ENCODE measurements at places on chromosomes 7 and 10.

DNA sequence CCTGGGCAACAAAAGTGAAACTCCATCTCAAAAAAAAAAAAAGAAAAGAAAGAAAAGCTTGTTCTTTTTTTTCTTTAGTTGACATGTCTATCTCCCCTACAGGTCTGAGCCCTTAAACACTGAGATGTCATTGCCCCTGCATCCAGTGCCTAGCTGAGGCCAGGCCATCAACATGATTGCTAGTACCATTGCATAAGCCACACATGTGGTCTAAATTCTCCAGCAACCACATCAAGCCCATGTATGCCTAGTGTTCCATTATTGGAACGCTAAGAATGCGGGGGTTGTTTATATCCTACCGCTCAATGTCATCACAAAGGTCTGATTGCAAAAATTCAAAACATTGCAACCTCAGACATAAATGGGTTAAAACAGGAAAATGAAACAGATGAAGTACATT lies 62.7 kb downstream of the NPTX2 start:
- DNase-seq, result no peak

DNA sequence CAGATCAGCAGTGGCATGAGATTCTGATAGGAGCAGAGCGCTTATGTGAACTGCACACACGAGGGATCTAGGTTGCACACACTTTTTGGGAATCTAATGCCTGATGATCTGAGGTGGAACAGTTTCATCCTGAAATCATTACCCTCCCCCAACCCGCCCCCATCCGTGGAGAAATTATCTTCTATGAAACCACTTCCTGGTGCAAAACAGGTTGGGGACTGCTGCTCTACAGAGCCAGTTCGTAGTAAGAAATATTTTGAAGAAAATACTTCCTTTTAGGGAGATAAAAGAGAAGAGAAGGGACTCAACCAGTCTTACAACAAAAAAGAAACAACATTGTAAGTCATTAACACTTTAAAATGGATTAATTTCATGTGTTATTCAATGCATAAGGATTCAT lies 1308.2 kb downstream of the GATA3 start:
- no peak for DNase-seq

DNA sequence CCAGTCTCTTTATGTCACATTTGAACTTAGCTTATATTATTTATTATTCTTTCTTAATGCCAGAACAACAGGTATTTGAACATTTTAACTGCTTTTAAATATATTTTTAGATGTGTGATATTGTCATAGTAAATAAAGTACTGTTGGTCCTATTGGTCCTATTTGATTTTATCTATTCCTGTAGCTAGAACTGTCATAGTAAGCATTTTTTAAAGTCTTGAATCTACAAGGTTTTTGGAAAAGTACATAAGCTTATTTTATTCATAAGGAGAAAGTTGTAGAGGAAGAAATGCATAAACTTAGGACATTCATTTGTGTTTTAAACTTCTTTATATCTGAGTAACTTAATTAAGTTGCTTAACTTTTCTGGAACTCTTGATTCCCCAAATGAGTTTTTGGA lies 136.0 kb downstream of the PHF14 start:
- DNase-seq, result no peak

GRCh38 chr7:30285067-30285535 lies 704 bp downstream of the ZNRF2 start:
- DNase-seq, result no peak

DNA sequence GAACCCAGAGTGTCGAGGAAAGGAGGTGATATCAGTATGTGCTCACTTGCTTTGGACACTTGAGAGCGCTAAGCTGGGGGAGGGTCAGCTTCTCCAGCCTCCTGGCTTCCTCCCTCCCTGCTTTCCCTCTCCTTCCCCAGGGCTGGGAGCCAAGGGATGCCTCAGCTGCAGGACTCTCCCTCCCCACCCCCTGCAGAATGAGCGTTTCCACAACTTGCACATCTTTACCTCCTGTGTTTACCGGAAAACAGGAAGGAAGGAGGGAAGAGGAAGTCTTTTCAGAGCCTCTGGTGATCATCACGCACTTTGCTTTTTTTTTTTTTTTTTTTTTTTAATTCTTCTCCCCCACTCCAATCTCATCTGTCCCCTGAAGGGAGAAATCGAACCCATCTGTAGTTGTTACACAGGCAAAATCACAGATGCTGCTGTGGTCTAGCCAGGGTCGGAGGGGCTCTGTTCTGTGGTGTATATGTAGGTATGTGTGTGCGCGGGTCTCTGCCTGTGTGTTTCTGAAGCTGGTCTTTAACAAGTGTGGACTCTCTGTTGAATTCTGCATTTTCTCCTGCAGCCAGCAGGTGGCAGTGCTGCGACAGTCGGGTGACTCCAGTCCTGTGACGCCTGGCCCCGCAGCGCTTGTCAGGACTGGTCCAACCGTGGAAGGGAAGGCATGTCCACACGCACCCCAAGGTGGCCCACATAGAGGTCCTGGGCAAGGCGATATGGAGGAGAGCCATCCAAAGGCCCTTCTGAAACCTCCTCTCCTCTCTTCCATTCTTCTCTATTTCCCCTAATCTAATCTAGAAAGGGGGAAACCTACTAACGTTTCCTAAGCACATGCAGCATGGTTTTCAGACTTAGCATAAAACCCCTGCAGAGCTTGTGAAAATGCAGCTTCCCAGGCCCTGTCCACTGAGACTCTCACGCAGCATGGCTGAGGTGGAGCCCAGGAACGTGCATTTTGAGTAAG lies 257.6 kb downstream of the PLXNA4 start:
- peak; percentile 69 for DNase-seq

DNA sequence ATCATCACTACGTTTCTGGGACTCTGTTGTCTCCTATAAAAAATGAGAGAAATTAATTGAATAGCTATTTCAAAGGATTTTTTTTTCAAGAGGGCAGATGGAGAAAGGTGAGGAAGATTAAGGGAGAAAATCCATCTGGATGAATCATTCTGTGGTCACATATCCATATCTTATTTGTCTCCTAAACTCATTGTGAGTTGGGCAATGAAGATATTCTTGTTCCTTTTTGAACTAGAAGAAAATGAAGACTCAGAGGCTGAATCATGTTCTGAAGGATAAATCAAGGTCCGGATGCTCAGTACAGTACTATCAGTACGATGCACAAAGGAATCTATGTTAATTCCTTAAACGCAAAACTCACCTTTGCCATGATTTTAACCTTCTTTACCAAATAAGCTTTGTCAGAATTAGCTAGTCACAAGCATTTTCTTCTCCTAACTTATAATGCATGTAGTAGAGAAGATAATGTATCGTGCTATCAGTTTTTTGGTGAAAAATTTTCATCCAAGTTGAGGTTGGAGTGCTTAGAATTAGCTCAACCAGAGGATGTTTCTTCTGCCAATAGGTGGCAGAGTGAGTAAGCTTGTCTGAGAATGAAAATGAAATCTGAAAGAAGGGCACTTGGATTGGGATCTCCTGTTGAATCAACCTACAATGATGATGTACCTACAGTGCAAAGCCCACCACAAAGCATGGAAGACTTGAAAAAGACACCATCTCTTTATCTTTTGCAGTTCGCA lies 446.9 kb downstream of the KIF20B start:
- no peak for DNase-seq

DNA sequence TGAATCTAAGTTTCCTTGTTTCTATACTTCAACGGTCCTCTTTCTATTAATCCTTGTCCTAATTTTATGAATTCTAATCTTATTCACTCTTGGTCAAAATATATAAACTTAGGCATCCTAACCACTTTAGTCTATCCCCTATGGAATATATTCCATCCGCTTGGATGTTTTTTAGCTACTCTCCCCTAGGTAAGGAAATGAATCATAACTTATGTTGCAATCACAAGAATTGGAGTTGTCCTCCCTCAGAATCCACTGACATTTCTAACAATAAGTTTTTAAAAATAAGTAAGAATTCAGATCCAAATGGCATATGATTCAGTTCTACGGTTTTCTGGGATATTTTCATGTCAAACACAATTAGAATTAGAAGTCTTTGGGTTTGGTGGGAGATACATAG lies 1081.6 kb downstream of the SORCS1 start:
- DNase-seq, result no peak

GRCh38 chr7:98281757-98282606 lies 496 bp downstream of the BRI3 start:
- DNase-seq, result no peak

GRCh38 chr7:101553771-101554445 lies 75.2 kb downstream of the MYL10 start:
- no peak for DNase-seq

DNA sequence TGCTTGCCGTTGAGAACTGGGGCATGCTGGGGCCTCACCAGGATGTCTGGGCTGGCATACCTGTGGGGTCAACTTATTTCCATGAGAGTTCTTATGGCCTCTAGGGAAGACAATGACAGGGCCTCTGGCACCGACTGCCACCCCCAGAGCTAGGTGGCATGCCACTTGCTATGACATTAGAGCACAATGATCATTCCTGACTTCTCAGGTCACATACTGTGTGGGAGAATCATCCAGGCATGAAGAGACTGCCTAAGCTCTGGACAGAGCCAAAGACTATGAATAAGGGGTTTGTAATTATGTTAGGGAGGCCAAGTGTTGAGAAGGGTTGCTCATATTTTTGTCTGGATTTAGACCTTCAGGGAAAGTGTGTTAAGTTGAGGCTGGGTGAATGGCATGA lies 97.5 kb downstream of the PTPN20 start:
- no peak for DNase-seq

- no peak for DNase-seq
Observed at GRCh38 chr7:93948106-93948505, 26.6 kb downstream of the GNG11 start.

- DNase-seq, result no peak
Observed at GRCh38 chr10:11073410-11073809, 55.7 kb downstream of the CELF2 start.

DNA sequence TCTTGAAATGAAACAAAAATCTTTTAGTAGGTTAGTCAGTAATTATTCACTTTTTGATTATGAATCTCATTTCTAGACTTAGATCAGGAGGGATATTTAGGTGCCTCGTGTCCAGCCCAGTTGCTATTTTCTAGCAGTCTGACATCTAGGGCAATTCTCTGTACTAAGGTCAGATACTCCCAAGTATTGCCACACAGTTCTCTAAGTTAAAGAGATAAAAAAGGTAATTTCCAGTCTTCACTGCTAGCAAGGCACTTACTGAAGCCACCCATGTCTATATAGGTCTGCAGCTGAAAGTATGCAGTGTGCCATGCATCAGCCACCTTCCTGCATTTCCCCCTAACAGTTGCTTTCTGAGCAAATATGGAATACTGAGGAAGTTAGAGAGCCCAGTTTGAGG lies 83.4 kb downstream of the PON1 start:
- DNase-seq, result no peak

- DNase-seq, result no peak
Observed at GRCh38 chr7:105307163-105307672, 81.5 kb downstream of the SRPK2 start.

DNA sequence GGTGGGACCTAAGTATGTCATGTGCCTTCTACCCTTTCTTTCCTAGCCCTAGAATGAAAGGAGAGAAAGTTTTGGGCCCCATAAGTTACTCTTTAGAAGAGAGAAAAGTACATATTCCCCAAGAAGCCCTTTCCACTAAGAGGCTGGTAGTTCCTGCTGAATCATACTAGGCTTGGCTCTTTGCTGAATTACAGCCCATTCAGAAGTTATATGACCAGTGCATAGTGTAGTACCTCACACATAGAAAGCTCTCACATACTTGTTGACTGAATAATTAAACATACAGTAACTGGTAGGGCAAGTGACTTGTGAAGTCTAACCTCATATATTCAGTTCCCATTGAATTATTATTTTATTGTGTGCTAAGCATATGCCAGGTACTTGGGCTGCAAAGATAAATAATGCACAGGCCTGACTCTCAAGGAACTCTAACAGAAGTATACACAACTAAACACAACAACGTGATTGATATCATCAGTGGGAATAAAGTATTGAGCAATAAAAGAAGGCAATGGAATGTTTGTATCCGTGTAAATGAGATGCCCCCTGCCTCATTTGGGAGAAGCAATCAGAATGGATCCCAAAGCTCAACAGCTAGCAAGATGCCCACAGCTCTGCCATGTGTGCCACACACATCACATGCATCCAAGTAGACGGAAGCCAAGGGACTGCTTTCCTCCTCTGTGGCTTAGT lies 38.9 kb upstream of the UBN2 start:
- no peak for DNase-seq

GRCh38 chr10:4038000-4038399 lies 253.0 kb upstream of the KLF6 start:
- no peak for DNase-seq

- no peak for DNase-seq
Observed at GRCh38 chr7:130490888-130491804, 739 bp upstream of the MEST start.

GRCh38 chr10:88810196-88810961 lies 7.8 kb downstream of the LIPM start:
- no peak for DNase-seq

DNA sequence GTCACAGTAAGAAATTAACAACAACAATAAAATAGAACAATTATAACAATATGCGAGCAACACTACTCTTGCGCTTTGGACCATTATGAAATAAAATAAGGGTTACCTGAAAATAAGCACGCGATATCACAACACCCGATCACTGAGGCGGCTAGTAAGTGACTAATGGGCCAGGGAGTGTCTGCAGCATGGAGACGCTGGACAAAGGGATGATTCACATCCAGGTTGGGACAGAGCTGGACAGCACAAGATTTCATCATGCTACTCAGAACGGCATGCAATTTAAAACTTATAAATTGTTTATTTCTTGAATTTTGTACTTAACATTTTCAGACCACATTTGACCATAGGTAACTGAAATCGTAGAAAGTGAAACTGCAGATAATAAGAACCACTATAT lies 15.6 kb downstream of the HIBADH start:
- DNase-seq, result no peak

- peak; percentile 71 for DNase-seq
Observed at GRCh38 chr7:87219545-87220025, at the start of gene TMEM243. Gene TMEM243 (minus strand): TSS chr7:87219732. CDS start chr7:87219503, 229 bp downstream.

Data from GM12891 (cell line).